ENCODE measurements at places on chromosomes 11 and 22.

DNA sequence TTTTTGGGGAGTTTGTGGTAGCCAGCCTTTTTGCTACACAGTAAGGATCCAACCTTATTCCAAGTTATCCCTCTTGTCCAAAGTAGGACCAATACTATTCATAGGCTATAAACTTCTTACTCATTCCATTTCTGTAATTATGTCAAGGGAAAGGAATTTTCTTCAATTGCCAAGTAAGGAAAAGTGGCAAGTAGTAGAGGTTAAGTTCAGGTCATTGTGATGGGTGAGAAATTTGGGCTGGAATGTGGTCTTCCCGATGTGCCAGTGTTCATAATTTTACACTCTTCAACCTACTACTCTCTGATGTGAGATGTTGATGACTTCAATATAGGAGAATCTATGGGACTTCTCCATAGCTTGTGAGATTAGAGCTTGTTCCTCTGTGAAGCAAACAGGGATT lies 648.8 kb downstream of the METTL15 start:
- no peak for DNase-seq

DNA sequence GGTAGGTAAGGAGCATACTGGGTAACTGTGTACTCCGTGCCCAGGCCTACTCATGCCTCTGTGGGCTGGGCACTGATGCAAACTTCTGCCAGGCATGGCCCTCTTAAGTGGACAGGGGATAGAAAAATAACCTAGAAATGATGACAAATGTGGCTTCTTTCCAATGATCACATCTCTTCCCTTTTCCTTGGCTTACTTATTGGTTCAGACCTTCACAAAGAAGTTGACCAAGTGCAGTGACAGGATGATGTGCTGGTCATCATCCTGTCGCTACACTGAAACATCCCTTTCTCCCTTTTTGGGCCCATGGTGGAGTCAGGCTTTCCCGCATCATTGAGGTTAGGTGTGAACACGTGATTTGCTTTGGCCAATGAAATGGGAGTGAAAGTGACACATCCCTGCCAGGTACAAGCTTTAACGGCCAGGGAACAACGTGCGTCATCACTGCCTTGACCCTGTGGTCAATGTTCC lies 31.8 kb upstream of the APOBEC3A start:
- DNase-seq, result no peak

DNA sequence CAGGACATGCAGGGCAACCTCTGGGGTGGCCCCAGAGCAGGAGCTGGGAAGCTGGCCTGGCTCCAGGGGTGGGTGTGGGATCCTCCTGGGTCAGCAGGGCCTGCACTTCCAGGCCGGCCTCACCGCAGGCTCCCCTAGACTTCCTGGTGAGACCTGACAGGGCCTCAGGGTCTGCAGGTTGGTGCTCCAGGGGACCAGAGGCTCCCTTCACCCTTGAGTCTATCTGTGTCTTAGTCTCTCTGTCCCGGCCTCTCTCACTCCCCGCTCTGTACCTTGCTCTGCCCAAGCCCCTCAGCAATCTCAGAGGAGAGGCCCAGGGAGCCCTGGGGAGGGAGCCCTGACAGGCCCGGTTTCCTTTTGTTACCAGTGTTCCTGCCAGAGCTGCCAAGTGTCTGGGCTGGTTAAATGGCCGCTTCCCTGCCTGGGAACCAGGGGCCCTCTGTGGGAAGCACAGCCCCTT lies 13.9 kb downstream of the CD82 start:
- no peak for DNase-seq

DNA sequence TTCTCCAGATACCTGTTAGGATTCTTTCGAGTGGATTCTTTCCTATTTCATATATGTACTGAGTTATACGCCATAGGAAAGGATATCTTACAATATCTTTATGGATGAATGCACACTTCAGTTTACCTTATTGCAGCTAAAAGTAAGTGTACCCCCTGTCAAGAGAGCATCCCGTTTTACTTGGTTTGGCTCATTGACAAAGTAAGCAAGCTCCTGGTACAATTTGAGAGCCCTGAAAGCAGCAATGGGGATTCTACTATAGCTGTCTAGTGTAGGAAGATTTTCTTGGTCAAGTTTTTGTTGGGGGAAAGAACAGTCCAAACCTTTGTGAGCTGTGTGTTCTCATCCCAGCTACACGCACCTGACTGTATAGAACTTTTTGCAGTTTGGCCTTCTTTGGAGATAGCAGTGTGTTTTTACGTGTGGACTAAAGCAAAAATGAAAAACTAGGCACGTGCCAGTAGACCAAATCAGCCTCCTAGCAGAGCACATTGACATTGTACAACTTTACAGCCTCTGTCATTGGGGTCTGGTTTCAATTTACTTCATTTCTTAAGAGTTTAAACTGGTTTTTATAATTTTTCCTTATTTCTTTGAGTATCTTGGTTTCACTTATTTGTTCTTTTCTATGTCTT lies 44.0 kb downstream of the PPP6R3 start:
- DNase-seq, result no peak

GRCh38 chr11:79108851-79109250 lies 332.0 kb downstream of the TENM4 start:
- no peak for DNase-seq

DNA sequence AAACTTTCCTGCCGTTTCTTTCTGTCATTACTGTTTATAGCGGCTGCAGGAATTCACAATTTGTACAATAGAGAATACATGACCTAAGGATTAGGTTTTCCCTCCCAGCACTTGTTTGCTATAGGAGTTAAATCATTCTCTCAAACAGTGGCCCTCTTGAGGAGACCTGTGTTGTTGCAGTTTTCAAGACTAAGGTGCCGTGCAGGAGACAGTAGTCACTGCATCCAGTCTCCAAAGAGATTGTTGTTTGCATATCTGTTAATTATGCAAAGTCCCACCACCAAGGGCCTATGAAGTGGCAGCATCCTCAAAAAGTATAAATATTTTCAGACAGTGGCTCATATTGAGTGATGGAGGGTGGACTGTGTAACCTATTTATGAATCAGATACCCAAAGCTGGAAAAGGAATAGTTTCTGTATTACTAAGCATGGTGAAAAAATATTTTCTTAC lies 2.3 kb downstream of the PRSS23 start:
- peak; percentile 18 for DNase-seq

- DNase-seq, result no peak
Observed at GRCh38 chr11:103844327-103845215, 191.9 kb upstream of the DDI1 start.

DNA sequence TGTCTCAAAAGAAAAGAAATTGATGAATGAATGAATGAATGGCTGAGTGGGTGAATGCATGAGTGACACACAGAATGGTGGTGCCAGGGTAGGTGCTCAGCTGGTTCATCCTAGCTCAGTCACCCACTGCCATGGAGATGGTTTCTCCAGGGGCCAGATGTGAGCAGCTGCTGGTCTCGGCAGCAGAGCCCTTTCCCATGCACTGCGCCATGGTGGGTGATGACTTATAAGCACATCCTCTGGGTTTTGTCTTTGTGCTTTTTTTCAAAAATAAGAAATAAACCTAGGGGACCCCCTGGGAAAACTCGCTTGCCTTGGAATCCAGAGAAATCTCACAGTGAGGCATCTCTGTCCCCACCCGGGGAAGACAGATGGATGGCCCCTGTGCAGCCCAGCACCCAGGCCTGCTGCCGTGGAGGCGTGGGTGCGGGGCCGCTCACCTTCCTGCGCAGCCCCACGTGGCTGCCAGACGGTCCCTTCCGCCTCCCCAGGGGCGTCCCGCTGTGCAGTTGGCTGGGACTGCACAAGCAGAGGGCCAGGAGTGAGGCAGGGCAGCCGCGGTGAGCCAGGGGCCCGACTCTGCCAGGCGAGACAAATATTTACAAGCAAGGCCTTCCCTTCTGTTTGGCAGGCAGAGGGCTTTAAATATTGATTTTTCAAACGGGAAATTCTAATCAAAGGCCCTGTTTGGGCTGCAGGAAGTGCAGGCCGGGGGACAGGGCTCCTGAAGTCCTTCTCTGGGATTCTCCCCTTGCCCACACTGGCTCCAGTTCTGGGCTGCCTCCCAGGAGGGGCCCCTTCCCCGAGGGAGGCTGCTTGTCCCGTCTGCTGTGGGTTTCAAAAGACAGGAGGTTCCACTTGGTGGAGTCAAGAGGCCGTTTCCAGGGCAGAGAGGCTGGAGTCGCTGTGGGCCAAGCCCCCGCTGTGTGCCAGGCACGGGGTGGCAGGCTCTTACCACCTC lies 24.3 kb downstream of the MPPED1 start:
- DNase-seq, result peak; percentile 77

DNA sequence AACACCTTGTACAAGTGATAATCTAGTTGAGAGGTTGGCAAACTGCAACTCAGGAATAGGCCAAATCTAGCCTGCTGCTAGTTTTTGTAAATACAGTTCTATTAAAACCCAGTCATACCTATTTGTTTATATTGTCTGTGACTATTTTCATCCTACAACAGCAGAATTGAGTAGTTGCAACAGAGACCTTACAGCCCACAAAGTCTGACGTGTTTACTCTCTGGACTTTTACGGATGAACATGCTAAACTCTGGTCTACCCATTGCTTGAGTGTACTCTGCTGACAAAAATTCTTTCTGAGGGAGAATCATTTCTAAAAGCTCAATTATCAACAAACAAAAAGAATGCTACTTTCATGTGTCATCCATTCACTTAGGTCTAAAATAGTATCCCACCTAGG lies 287.0 kb downstream of the DYNC2H1 start:
- DNase-seq, result no peak

DNA sequence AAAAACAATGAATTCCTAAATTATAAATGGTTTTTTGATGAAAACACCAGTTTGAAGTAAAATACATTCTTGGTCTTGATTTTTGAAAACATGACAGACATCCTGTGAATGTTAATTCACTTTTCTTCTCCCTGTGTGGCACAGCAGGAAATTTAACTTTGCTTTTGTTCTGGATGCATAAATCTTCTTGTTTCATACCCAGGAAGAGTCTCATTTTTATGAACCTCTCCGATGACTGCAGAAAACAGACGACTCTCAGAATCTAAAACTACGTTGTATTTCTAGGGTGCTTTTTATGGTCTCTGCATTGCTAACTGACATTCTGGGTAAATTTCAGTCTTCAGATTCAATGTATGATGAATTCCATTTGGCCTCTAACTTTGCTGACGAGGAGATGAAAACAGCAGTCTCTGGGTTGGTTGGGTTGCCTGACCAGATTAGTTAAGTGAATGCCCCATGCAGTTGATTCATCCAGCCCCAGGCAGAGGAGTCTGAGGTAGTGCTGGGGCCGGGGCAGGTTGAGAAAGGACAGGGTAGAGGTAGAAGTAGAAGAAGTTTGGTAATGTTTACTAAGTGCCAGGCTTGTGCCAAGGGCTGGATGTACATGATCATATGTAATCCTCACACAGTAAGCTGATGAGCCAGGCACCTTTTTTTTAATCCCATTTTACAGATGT lies 20.1 kb downstream of the TCP11L1 start:
- no peak for DNase-seq

GRCh38 chr11:70496591-70497535 lies 98.5 kb downstream of the CTTN start:
- DNase-seq, result no peak

Measured in NCI-H1092 (cell line).